ENCODE measurements at places on chromosomes 2 and 18. TPM values are rescaled to one million over a fixed set of nuclear protein-coding genes. Genes with fewer than 3 reads are reported as not detected.

DNA sequence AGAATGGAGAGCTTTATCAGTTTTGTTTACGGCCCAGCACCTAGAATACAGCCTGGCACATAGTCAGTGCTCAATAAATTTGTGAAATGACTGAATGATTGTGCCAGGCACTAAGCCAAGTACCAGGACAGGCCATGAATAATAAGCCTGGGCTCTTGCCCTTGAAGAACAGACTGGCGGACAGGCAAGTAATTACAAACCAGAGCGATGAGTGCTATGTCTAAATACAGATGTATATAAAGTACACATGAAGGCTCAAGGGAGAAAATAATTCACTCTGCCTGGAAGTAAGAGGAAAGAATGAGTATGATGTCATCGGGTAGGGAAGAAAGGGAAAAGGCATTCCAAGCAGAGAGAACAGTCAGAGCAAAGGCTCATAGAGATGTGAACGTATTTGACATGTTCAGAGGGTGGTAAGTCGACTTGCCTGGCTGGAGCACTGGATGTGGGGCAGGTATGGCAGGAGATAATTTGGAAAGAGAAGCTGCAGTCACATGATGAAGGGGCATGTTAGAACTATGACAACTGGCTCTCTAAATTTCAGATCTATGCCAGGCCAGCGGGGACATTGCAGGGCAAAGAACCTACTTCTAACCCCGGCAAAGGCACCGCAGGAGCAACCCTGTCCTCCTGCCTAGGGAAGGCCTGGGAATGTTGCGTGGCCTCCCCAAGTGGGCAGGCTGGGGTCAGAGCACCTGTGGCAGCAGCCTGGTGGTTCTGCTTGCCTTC, 119.1 kb upstream of the STPG4 start:
- DNase-seq: no peak
- no peaks in the 10 kb centered on the region for H3K27me3 ChIP-seq
- no peaks in the 10 kb centered on the region for H3K36me3 ChIP-seq
- peaks cover 3% of the 10 kb centered on the region for H3K4me1 ChIP-seq
- no peak overlapping the region for H3K27ac ChIP-seq

DNA sequence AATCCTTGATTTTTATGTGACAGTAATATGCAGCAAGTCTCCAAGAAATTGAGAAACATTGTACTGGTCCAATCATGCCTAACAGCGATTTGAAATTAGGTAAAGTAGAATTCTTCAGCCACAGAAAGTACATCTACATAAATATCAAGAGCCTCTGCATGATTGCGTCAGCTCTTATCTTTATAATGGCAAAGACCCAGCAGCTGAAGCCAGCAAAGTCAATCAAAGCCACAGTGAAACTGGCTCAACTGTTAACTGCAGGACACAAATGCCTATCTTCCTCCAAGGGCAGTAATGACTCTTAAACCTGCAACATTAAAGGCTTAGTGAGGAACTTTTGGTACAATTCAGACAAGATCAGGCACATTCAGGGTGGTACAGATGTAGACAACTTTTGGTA, 102.5 kb downstream of the BARD1 start:
- no peaks in the 10 kb centered on the region for H3K36me3 ChIP-seq
- H3K27me3 ChIP-seq: no peaks in the 10 kb centered on the region
- no peak for DNase-seq
- no peak overlapping the region for H3K4me3 ChIP-seq
- H3K27ac ChIP-seq: no peak overlapping the region

- no peak for DNase-seq
- peaks cover 10% of the 10 kb centered on the region for H3K4me1 ChIP-seq
- H3K27me3 ChIP-seq: no peaks in the 10 kb centered on the region
- H3K27ac ChIP-seq: no peak overlapping the region
- peaks cover 7% of the 10 kb centered on the region for H3K36me3 ChIP-seq
- no peak overlapping the region for H3K4me3 ChIP-seq
These were observed 6.1 kb downstream of the UBE2F start for GRCh38 chr2:237972936-237973335.

GRCh38 chr18:11521853-11522252, 87.5 kb upstream of the SLC35G4 start:
- DNase-seq: no peak
- H3K4me3 ChIP-seq: no peak overlapping the region
- H3K27ac ChIP-seq: no peak overlapping the region
- peaks cover 15% of the 10 kb centered on the region for H3K27me3 ChIP-seq

DNA sequence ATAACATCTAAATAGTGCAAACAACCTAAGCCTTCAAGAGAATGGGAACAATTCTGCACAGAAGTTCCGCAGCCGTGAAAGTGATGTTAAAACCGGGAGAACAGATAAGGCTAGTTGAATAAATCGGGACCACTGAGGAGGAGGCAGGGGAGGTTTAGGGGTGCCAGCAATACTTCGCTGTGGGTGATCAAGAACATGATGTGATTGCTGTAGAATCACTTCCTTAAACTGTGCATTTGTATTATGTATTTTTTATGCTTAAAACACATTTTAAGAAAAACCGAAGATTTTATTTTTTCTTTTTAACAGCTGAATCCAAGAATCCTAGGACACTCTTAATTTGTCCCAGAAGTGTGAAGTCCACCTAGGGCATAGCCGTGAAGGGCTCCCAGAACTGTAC, 33.6 kb downstream of the TTC32 start:
- no peaks in the 10 kb centered on the region for H3K36me3 ChIP-seq
- H3K4me3 ChIP-seq: peak overlapping the region; percentile 35
- no peak for DNase-seq
- H3K27me3 ChIP-seq: peaks cover 6% of the 10 kb centered on the region
- no peaks in the 10 kb centered on the region for H3K4me1 ChIP-seq
- H3K27ac ChIP-seq: no peak overlapping the region

DNA sequence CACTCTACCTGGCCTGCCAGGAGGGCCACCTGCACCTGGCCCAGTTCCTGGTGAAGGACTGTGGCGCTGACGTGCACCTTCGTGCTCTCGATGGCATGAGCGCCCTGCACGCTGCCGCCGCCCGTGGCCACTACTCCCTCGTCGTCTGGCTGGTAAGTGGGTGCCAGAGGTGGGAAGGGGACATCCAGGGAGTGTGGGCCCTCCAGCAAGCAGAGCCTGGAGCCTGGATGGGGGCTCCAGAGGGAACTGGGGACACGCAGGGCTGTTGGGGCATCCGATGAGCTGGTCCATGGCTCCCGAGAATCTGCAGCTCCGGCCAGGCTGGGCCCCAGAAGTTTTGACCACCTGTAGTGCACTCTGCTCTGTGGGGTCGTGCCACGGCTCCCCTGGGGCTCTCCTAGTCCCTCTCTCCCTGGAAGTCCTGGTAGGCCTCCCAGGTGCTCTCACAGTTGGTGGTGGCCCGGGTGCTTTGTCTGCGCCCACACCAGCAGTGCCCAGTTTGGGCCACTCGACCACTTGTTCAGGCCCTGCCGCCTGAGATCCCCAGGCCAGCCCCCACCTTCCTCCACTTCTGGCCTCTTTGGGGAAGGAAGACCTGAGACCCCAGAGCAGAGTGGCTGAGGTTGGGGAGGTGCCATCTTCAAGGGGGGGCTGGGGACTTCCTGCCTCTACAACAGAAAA, 4.7 kb downstream of the ESPNL start:
- H3K4me1 ChIP-seq: no peaks in the 10 kb centered on the region
- no peaks in the 10 kb centered on the region for H3K36me3 ChIP-seq
- no peak overlapping the region for H3K27ac ChIP-seq
- no peak overlapping the region for H3K4me3 ChIP-seq

DNA sequence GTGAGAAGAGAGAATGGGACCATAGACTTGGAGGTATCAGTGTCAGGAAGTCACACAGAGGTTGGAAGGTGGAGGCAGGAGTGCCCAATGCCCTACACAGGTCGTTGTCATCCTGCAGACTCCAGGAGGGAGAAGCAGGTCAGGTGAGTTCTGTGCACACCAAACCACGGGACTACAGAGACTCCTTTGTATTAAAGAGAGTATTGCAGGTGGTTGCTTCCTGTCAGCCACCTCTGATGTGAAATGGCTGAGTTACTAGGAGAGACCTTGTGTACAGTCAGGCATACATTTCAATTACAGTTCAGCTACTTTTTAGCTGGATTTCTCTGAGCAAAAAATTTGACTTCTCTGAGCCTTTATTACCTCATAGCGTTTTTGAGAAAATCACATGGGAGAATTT, 51.6 kb downstream of the SPP2 start:
- H3K27ac ChIP-seq: no peak overlapping the region
- no peaks in the 10 kb centered on the region for H3K27me3 ChIP-seq
- no peak for DNase-seq
- no peaks in the 10 kb centered on the region for H3K4me1 ChIP-seq

DNA sequence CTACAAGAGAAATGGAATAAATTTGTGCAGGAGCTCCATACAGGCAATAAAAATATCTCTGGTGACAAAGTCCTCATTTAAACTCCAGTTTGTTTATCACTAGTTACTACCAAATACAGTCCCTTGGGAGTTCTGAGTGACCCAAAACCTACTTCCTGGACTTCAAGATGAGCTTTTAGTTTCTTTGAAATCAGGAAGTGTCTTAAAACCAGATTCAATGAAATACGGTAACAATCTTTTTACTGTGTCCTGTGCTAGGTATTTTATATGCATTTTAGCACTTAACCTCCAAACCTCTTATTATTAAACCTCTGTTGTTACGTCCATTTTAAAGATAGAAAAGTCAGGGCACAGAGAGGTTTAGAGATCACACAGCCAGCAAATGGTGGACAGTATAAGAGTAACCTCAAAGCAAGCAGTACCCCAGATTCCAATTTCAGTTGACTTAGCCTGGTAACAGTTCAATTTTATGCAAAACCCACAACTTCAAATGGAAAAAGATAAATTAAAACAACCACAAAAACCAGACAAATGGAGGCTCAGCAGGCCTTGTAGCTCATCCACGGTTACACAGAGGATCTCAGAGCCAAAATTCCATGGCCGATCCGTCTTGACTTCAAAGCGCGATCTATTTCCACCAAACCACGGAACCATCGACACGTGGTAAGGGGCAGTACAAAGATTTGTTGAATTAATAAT, 1.3 kb upstream of the KCMF1 start:
- DNase-seq: peak; percentile 43
- peaks cover 13% of the 10 kb centered on the region for H3K36me3 ChIP-seq
- peak overlapping the region; percentile 99 for H3K27ac ChIP-seq
- H3K4me3 ChIP-seq: peak overlapping the region; percentile 97
- no peaks in the 10 kb centered on the region for H3K4me1 ChIP-seq

- no peak overlapping the region for H3K27ac ChIP-seq
- no peak overlapping the region for H3K4me3 ChIP-seq
- H3K4me1 ChIP-seq: no peaks in the 10 kb centered on the region
- no peak for DNase-seq
- no peaks in the 10 kb centered on the region for H3K27me3 ChIP-seq
- no peaks in the 10 kb centered on the region for H3K36me3 ChIP-seq
These were observed 71.7 kb downstream of the LONRF2 start for GRCh38 chr2:100250645-100251044.

DNA sequence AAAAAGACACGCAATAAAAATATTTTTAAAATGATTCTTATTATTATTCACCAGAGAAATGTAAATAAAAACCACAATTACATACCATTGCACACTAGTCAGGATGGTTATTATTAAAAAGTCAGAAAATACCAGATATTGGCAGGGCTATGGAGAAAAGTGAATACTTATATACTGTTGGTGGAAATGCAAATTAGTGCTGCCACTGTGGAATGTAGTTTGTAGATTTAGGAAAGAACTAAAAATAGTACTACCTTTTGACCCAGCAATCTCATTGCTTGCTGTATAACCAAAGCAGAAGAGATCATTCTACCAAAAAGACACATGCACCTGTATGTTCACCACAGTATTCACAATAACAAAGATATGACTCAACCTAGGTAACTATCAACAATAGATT, 1237.3 kb upstream of the FAM98A start:
- no peak overlapping the region for H3K27ac ChIP-seq
- no peaks in the 10 kb centered on the region for H3K36me3 ChIP-seq
- H3K4me3 ChIP-seq: no peak overlapping the region
- no peak for DNase-seq
- no peaks in the 10 kb centered on the region for H3K4me1 ChIP-seq

DNA sequence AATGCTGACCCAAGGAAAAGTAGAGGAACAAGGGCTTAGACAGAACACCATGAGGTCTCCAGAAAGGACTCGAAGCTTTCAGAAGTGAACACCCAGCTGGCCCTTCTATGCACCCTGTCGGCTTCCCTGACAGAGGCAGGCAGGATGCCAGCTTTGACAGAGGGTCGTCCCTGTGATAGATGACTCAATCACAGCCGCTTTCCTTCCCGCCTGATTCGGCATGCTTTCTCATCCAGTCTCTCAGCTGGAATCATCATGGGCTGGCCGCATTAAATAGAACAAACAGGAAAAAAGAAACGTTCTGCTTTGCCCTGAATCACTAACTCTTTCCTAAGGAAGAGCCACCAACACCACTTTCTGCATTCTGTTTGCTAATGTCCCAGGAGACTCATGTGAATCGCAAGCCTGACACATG, 140.3 kb upstream of the RAB12 start:
- DNase-seq: peak; percentile 62
- peaks cover 27% of the 10 kb centered on the region for H3K27me3 ChIP-seq
- H3K4me3 ChIP-seq: no peak overlapping the region
- H3K27ac ChIP-seq: no peak overlapping the region
- H3K4me1 ChIP-seq: no peaks in the 10 kb centered on the region

DNA sequence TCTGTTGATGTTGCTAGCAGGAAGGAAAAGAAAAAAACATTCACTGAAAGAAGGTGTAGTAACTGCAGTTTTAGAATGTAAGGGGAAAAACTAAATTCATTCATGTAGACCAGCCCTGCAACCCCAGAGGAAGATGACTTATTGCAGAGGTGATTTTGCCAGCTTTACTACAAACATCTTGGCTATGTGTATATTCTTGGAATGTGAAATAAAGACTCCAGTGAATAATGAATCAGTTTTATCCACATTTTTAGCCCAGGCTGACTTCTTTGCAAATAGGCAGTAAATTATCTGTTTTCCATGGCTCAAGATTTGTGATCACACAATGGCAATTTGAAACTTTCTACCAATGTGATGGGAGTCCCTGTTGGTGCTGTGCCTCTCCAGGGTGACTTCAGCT, 206.1 kb upstream of the SETBP1 start:
- no peak overlapping the region for H3K27ac ChIP-seq
- H3K4me3 ChIP-seq: no peak overlapping the region
- no peak for DNase-seq
- peaks cover 4% of the 10 kb centered on the region for H3K27me3 ChIP-seq
- no peaks in the 10 kb centered on the region for H3K4me1 ChIP-seq
- H3K36me3 ChIP-seq: no peaks in the 10 kb centered on the region

- H3K27me3 ChIP-seq: no peaks in the 10 kb centered on the region
- DNase-seq: no peak
These were observed 18.2 kb downstream of the LMAN1 start for GRCh38 chr18:59340817-59341216.

- H3K27me3 ChIP-seq: peaks cover 20% of the 10 kb centered on the region
- H3K4me1 ChIP-seq: no peaks in the 10 kb centered on the region
- no peak for DNase-seq
- H3K36me3 ChIP-seq: no peaks in the 10 kb centered on the region
These were observed 730 bp downstream of the B3GNT7 start for GRCh38 chr2:231396058-231396821.

- H3K4me1 ChIP-seq: no peaks in the 10 kb centered on the region
- H3K36me3 ChIP-seq: no peaks in the 10 kb centered on the region
- no peak overlapping the region for H3K27ac ChIP-seq
- DNase-seq: no peak
- H3K4me3 ChIP-seq: no peak overlapping the region
These were observed 37.8 kb downstream of the MAL start for GRCh38 chr2:95063086-95063958.

SLC25A12 gene
- 19.2 TPM for total RNA-seq

ESPNL gene
- total RNA-seq: 0.72 TPM

SLC38A11 gene
- total RNA-seq: not detected

GALR1 gene
- total RNA-seq: not detected

FOXD4L1 gene
- total RNA-seq: not detected

MC4R gene
- total RNA-seq: not detected

CCBE1 gene
- not detected for total RNA-seq

MARCHF4 gene
- 6.1 TPM for total RNA-seq

All from A673 (cell line).